ENCODE measurements at places on chromosomes 4 and X. TPM values are rescaled to one million over a fixed set of nuclear protein-coding genes. Genes with fewer than 3 reads are reported as not detected.
A peak's percentile ranks its signal among the peaks of the same experiment; 100 is the strongest.

- H3K4me1 ChIP-seq = no peaks in the 10 kb centered on the region
- H3K4me3 ChIP-seq = no peak overlapping the region
- peak overlapping the region; percentile 43 for H3K27ac ChIP-seq
These were observed 48.5 kb upstream of the PRSS48 start for GRCh38 chr4:151228189-151229119.

DNA sequence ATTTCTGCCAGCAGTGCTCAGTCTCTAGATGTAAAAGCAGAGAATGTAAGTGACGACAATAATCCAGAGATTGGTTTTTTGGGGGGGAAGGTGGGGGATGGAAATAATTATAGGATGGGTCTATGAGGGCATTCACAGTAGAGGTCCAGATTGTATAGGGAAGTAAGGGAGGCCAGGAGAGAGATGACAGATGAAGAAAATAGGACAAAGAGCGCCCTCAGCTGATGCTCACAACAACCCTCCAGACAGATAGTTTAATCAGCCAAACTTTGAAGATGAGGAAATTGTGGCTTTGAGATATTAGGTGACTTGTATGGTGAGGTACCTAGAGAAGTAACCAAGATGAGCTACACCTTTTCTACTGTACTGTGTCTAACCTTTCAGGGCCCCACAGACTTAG is 137.9 kb downstream of the MAGEB17 start:
- H3K4me1 ChIP-seq = no peaks in the 10 kb centered on the region
- no peaks in the 10 kb centered on the region for H3K27me3 ChIP-seq
- H3K27ac ChIP-seq = no peak overlapping the region
- DNase-seq = no peak

DNA sequence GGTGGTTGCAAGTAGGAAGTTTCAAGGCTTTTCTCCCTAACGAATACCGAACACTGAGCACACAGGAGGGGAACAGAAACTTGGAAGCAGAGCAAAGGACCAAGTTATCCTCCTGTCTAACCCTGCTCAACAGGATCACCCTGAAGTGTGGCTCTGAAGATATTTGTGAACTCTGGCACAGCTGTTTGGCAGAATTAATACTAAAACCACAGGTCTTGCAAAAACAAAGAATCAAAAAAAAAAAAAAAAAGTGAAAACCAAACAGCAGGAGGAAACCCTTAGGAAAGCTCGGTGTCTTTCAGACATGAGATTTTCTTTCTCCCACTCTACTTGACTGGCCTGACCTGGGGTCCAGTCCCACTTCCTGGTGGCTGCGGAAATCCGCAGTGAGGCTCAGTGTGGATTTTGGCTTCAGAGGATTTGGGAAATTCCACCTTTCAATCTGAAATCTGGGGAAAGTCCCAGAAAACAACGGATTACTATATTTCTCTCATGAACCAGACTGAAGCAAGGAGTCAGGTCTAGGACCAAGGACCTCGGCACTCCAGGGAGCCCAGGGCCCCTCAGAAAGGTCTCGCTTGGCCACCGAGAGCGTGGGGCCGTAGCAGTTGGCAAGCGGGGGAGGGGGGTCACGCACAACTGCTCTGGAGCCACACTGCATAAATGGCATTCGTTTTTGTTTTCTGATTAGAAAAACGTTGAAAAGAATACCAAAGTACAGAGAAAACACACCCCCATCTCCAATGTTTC is 867 bp downstream of the TIFA start:
- peak overlapping the region; percentile 88 for H3K27ac ChIP-seq
- peak; percentile 84 for DNase-seq
- peaks cover 50% of the 10 kb centered on the region for H3K4me1 ChIP-seq
- peak overlapping the region; percentile 84 for H3K4me3 ChIP-seq
- H3K36me3 ChIP-seq = peaks cover 5% of the 10 kb centered on the region
- H3K27me3 ChIP-seq = no peaks in the 10 kb centered on the region

Gene MYOZ2
- polyA plus RNA-seq = 0.41 TPM

- H3K4me3 ChIP-seq = no peak overlapping the region
- no peaks in the 10 kb centered on the region for H3K36me3 ChIP-seq
- H3K27ac ChIP-seq = no peak overlapping the region
These were observed 726.9 kb downstream of the GRID2 start for GRCh38 chr4:93030670-93031069.

Gene MID1
- polyA plus RNA-seq = 0.61 TPM

All from spleen (tissue), 13 donors.